Omental fat pad (tissue), 4 donors: ENCODE measurements at places on chromosomes 7 and 10.

DNA sequence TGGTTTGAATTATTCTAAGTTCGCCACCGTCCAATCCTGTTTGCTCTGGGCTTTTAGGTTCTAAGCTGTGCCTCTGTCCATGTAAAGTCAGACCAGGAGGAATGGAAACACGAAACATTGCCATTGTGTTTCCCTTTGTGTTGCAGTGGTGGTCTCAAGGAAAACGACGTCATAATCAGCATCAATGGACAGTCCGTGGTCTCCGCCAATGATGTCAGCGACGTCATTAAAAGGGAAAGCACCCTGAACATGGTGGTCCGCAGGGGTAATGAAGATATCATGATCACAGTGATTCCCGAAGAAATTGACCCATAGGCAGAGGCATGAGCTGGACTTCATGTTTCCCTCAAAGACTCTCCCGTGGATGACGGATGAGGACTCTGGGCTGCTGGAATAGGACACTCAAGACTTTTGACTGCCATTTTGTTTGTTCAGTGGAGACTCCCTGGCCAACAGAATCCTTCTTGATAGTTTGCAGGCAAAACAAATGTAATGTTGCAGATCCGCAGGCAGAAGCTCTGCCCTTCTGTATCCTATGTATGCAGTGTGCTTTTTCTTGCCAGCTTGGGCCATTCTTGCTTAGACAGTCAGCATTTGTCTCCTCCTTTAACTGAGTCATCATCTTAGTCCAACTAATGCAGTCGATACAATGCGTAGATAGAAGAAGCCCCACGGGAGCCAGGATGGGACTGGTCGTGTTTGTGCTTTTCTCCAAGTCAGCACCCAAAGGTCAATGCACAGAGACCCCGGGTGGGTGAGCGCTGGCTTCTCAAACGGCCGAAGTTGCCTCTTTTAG is 46.3 kb upstream of the DMBT1 start:
- no peak for DNase-seq

DNA sequence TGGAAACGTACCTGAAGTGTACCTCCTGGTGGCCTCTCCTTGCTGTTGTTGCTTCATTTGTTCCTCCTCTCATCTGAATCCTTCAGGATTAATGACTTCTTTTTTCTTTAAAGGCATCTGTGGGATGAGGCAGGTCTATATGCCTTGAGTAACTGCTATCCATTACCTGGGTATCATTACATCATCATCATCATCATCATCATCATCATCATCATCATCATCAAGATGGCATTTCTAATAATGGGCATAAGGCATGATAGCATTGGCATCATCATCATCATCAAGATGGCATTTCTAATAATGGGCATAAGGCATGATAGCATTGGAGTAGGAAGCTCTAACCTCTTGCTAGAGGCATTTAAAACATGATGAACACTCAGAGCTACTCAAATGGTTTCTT is 59.9 kb downstream of the CFAP58 start:
- no peak for DNase-seq

GRCh38 chr10:48535416-48536155 is 69.3 kb downstream of the ARHGAP22 start:
- no peak for DNase-seq

DNA sequence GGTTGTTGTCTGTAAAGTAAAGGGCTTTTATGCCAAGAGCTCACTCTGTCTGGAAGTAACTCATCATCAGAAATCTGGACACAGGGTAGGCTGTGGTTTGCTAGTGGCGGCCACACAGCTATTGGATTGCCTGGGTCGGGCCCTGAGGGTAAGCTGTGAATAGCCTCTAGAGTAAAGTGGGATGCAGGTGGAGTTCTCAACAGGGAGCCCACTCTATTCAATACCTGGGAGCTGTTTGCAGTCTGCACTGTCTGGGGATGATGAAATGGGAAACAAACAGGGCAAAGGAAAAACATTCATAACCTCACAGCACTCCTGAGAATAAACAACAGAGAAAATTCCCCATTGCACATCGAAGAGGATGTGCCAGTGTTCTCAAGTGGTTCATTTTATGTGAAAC is 582.6 kb downstream of the CALN1 start:
- DNase-seq = no peak
